ENCODE measurements at places on chromosomes 7 and 10.

DNA sequence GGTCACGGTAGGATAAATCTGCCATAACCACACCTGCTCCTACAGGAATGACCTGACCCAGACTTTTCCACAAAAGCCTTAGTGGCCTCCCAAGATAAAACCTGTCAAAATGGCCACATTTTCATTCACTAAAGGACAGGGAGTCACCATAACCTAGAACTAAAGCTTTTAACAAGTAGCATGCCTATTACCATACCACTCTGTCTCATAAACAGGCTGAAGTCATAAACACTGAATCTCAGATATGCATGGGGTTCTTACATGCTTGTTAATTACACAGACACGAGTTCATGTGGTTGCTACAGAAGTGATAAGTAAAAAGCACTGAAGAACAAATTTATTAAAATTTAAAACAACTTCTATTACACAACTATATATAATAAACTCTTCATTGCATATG lies 56.0 kb downstream of the HIPK2 start:
- no peak for DNase-seq

DNA sequence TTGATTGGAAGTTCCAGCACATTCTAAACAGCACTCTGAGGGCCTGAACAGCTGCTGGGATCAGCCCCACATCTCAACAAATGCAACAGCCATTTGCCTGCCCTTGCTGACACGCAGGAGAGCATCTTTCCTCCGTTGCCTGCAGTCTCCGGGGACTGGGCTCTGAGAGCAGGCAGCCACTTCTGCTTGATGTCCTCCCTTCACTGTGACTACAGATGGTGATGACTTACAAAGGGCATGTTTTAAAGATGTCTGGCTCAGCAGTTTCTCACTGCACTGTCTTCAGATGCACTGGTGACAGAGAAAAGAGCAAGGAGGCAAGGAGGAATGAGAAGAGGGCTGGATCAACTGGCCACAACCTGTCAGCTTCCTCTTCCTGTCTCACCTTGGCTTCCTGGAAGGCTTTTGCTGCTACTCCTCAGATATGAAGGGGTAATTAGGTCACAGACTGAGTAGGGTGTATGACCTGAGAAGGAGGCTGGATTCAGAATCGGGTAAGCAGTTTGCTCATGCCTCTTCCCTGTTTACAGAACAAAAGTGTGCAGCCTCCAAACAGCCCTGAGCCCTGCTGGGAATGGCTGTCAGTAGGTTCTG lies 143.5 kb upstream of the GHITM start:
- DNase-seq, result no peak

DNA sequence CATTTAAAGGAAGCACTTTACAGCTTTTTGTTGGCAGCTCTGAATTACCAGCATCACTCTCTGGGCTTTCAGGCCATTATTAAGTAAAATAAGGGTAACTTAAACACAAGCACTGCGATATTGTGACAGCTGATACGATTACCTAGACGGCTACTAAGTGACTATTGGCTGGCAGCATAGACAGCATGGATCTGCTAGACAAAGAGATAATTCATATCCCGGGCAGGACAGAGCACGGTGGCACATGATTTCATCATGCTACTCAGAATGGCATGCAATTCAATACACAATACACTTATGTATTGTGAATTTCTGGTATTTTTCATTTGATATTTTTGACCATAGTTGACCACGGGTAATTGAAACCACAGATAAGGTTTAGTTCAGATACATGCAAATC lies 522.0 kb upstream of the LRRN3 start:
- DNase-seq, result no peak

- DNase-seq, result no peak
Measured at GRCh38 chr10:2680821-2681220, 386.5 kb upstream of the PFKP start.

DNA sequence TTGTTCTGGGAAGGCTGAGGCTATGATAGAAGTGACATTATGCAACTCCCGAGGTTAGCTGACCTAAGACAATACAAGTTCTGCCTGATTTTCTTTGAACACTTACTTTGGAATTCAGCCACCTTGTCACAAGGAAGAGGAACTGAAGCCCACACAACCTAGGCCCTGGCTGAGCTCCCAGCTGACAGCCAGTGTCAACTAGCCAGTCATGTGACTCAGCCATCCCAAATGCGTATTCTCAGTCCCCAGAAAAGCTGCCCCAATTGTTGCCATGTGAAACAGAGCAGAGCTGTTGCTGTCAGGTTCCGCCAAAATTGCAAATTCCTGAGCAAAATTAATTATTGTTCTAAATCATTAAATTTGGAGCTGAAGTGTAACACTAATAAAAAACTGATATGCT lies 1010.0 kb downstream of the XPNPEP1 start:
- DNase-seq, result peak; percentile 4

DNA sequence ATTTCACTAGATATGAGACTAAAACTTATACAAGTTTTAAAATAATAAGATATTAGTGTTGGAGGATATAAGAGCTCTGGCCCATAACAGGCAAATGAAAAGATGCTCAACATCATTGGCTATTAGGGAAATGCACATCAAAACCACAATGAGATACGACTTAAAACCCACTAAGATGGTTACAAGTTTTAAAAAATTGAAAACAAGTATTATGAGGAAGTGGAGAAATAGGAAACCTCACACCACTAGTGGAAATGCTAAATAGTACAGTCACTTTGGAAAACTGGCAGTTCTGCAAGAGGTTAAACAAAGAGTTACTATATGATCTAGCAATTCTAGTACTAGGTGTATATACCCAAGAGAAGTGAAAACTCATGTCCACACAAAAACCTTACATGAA lies 17.2 kb downstream of the PANK1 start:
- DNase-seq, result no peak

- peak; percentile 51 for DNase-seq
Measured at GRCh38 chr10:131035779-131036178, 275.7 kb downstream of the TCERG1L start.

- no peak for DNase-seq
Measured at GRCh38 chr7:130479716-130480400, 12.0 kb upstream of the MEST start.

DNA sequence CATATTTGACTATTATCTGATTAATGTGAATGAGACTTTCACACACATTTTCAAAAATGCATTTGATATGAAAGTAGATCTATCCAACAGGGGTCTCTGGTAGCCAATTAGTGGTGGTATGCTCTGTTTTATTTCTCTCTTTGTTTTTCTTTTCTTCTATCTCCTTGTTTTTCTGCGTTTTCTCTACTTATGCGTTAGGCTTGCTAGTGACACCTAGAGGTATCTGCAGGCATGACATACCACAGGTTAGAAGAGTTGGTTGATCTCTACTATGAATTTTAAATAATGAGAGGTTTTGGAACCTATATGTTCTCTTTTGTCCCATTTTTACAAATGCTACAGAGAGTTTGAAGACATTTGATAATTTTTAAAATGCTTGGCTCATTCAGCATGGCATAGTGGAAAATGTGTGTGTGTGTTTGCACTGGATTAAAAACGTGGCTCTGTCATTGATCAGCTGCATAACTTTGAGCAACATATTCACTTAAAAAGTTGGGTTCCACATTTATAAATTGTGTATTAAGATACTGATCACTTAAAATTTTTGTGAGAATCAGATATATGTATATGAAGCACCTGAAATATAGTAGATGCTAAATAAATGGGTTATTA lies 28.1 kb upstream of the PLXDC2 start:
- DNase-seq, result peak; percentile 15

DNA sequence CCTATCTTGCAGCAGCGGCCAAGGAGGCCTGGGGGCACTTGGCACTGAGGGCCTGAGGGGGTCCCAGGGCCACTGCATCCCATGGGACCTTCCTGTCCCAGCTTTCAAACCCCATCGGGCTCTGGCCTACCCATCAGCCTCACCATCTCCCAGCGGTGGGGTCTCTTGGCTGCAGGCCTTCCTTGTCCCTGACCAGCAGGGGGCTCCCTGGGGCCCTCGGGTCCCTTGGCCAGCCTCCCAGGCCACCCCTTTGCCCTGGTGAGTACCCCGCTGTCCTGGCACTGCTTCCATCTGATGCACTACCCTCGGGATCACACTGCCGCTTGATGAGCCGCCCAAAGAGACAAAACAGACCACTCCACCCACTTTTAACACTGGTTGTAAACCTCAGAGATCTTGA lies 43.5 kb downstream of the YKT6 start:
- DNase-seq, result peak; percentile 94

DNA sequence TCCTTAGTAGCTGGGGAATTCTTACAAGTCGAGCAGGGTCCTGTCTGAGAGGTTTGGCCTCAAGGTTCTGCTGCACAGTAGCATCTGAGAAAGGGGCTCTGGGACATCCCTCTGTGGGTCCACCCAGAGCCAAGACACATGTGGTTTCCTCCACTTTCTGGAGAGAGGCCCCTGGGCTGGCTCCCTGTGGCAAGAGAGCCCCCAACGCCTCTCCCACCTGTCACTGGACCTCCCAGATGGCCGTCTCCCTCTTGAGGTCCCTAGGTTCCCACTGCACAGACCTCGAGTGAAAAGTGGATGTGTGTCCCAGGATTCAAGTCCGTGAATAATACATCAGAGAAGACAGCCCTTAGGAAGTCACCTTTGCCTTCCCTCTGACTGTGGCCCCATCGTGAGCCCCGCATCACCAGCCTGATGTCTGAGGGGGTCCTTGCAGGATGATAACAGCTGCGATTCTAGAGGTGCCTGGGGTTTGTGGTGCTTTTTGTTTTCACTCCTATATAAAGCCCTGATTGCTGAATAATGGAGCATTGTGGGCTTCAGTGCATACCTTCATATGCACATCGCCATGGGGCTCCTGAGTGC lies 319.0 kb downstream of the GLRX3 start:
- DNase-seq, result no peak

DNA sequence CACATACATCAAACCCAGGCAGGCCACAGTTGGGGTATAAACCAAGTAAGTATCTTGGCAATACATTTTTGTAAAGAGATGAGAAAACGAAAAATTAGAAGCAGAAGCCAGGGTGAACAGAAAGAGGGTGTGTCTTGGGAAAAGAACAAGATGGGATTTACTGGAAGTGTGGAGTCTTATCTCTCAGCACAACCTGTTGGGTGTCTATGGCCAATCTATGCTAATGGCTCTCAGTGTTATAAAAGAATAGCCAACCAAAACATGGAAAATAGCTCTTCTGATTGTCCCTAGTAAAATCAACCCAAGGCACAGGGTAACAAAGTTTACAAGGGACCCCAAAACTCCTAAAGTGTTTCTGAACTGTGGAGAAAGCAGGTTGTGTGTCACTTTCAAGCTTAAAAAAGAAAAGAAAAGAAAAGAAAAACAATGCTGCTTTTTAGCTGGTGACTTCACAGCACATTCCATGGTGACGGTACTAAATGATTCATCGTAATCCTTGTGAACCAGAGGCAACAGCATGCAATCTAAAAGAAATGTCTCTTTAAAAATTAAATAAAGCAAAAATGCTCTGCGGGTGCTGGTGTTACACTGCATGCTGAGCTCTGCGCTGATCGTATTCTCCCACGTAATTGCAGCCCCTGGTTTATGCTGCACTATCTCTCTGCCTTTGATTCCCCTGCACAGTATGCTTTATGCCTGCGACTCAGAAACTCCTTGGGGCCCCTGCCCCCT lies 100.8 kb downstream of the C10orf90 start:
- no peak for DNase-seq

- DNase-seq, result no peak
Measured at GRCh38 chr7:102119213-102119651, 167.4 kb upstream of the SH2B2 start.

- no peak for DNase-seq
Measured at GRCh38 chr10:4270116-4270515, 485.1 kb upstream of the KLF6 start.

DNA sequence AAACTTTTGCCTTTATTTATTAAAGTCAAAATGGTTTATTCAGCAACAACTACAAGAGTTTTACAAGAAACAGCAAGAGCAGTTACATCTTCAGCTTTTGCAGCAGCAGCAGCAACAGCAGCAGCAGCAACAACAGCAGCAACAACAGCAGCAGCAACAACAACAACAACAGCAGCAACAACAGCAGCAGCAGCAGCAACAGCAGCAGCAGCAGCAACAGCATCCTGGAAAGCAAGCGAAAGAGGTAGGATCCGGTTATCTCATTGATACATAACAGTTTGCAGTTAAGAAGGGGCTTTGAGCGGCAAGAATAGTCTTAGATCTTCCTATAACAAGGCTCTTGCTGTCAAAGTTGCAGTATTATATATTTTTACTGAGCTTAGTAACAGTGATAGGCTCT lies 215.1 kb downstream of the FOXP2 start:
- DNase-seq, result no peak

DNA sequence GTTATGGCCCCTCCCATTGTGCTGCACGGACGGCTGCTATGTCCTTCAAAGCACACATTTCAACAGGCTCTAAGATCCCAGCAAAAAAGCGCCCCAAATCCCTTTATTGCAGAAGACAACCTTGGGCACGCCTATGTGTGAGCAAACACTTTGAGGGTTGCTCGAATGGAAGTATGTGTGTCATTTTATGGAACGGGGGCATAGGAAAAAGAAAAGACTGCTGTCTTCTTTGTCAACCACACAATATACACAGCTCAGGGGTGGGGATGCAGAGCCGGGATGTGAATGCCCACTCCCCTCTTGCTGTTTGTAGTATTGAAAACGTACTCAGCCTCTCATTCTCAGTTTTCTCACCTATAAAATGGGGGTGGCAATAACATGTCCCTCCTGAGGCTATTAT lies 32.0 kb downstream of the C10orf53 start:
- DNase-seq, result no peak

DNA sequence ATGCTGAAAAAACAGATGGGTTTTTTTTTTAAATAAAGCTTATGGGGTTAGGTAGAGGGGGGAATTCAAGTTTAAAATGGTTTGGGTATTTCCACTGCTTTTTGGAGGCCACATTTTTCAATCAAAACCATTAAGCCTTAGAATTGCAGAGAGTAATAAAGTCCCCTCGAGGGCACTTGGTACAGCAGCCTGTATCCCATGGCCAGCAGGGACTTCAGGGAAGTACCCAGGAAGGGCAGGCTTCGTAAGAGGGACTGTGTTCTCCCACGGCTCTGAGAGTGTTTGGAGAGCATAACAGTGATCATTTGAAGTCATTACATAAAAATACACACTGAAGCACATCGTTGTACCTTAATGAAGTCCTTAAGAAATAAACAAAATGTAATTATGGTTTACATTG lies 432.7 kb downstream of the DPP6 start:
- DNase-seq, result no peak

Data from H7 (cell line).